Activated naive CD8-positive, alpha-beta T cell treated with anti-CD3 and anti-CD28 coated beads for 36 hours (primary cell): ENCODE measurements at places on chromosomes 1 and 21. TPM values are rescaled to one million over a fixed set of nuclear protein-coding genes. Genes with fewer than 3 reads are reported as not detected.

GRCh38 chr21:29555601-29556000, 256.9 kb downstream of the BACH1 start:
- no peak for DNase-seq

DNA sequence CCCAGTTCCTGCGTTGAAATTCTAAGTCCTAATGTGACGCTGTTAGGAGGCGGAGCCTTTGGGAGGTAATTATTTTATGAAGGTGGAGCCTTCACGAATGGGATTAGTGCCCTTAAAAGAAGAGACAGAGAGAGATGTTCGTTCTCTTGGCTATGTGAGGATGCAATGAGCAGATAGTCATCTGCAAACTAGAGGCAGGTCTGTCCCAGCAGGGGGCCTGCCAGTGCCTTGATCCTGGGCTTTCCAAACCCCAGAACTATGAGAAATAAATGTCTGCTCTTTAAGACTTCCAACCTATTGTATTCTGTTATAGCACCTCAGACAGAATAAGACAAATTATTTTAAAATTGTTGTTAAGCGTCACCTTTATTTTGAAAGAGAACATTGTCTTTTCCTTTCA, 123.1 kb upstream of the KCNJ6 start:
- DNase-seq: no peak

- no peak for DNase-seq
Measured at GRCh38 chr1:44108241-44108640, 10.4 kb upstream of the KLF17 start.

ERVH48-1 gene
- total RNA-seq: 0.32 TPM

DNA sequence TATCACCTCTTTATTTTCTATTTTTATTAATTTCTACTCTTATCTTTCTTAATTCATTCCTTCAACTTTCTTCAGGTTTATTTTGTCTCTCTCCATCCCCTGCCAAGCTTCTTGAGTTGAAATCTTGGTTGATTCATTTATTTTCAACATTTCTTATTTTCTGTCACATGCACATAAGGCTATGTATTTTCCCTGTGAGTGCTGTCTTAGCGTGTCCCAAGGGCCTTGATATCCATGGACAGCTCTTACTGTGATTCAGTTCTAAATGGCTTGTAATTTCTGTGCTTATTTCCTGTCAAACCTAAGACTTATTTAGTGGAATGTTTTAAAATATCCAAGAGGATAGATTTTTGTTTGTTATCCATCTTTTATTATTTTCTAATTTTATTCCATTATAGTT, 36.8 kb upstream of the SCAF4 start:
- no peak for DNase-seq

ADORA1 gene
- total RNA-seq: not detected

- no peak for DNase-seq
Measured at GRCh38 chr1:13583595-13583965, at the start of gene PDPN. TSS of gene PDPN (plus strand) at chr1:13583832. CDS start at chr1:13584034, 202 bp downstream.

- DNase-seq: no peak
Measured at GRCh38 chr1:187275346-187275745, 446.6 kb downstream of the PLA2G4A start.

TRIM45 gene
- 0.60 TPM for total RNA-seq

CLDN19 gene
- not detected for total RNA-seq

GRCh38 chr1:221827307-221827642, 85.4 kb upstream of the DUSP10 start:
- no peak for DNase-seq

DNA sequence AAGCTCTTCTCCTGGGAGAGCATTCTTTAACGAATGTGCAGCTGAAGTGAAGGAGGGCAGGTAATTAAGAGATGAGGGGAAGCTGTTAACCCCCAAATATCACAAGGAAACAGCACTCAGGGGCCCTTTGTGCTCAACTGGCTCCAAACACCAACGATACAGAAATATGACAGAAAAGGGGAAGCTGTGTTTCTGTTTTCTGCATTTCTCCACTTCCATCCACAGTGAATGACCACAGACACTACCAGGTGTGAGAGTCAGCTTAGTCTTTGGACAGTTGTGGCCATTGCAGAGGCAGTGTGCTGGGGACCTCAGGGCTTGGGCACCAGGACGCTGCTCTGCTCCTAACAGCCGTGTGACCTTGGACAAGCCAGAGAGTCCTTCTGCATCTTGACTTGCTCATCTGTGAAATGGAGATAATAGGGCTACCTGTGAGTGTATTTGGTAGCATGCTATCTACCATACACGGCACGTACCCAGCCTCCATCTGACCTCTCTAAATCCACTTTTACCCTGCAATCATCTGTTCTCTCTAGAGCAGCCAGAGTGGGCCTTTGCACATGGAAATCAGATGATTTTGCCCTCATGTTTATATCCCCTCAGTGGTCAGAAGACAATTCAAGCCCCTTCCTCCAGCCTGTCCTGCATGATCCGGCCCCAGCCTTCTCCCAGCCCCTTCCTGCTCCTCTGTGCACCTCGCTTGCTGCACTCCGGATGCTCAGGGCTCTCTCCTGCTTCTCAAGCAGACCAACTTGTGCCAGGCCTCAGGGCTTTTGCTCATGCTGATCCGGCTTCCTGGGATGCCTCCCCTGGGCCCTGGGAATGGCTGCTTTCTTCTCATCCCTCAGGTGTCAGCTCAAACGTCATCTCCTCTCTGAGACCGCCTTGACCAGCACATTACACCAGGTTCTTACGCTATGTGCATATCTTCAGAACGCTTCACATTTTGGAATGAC, 4.7 kb upstream of the TINAGL1 start:
- DNase-seq: no peak

SPATA1 gene
- 1.0 TPM for total RNA-seq

C8B gene
- not detected for total RNA-seq

DNA sequence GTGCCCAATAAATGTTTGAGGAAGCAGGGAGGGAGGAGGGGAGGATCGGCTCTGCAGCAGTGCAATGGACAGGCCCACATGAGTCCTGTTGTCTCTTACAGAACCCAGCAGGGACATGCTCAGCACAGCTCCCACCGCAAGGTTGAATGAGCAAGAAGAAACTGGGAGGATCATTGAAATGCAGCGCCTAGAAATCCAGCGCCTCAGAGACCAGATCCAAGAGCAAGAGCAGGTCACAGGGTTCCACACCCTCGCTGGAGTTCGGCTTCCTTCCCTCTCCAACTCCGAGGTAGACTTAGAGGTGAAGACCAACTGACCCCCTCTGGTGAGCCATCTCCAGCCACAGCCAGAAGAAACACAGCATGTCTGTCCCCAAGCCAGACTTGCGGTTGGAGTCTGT, 15.9 kb upstream of the TMEM125 start:
- no peak for DNase-seq

- DNase-seq: no peak
Measured at GRCh38 chr1:3914331-3914851, 14.3 kb upstream of the C1orf174 start.

DNA sequence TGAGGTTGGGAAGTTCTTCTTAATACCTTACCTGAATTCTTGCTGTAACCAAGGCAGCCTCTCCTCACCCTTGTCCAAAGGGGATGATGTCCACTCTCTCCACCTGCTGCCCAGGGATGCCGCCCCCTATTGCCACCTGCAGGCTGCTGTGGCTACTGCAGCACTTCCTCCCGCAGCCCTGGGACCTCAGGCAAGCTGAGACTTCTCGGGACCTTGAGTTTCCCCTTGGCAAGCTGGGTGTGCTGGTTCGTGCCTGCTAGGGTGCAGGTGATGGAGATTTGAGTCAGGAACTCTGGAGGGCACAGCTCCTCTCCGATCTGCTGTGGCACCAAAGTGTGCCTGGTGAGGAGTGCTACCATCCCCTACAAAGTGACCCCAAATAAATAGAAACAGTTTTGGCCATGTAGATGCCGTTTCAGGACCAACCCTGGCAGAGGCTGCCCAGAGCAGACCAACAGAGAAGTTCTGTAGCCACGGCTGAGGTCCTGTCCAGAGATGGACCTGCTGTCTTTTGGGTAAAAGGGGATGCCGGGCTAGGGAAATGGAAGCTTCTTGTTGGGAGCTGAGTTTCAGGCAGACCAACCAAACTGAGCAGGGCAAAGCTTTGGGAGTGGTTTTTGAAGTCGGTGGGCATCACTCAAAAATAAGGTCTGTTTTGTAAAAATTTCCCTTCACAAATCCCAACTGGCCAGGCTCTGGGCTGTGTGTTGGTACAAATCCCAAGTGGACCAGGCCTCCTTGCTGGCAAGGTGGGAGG, 31.7 kb downstream of the RUNX3 start:
- peak; percentile 64 for DNase-seq

GPR89A gene
- total RNA-seq: 29.0 TPM

PADI1 gene
- not detected for total RNA-seq

DNA sequence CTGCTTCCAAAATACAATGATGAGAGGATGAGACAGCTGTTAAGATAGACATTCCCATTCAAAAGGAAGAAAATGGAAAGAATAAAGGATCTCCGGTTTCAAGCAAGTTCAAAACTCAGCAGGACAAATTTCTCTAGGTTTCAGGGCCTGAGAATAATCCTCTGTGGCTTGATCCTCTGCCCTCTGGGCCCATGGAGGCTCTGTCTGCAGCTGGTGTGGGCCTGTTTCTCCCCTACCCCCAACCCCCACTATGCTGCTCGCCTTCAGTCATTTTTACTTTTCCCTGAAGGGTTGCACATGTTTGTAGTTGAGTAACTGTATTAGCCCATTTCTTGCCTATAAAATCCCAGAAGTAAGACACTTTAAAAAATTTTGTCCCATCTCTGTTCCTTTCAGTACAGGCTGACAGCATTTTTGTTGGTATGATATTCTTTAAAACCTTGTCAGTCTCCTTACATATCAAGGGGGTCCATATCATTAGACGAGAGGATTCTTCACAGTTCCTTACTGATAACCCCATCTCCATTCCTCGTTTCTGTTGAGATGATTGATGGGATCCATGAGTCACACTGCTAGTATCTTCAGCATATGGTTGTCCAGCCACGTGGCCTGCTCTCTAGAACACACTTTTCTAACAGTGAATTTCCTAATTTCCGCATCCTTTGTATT, 10.5 kb downstream of the ZMYM4 start:
- DNase-seq: no peak

- no peak for DNase-seq
Measured at GRCh38 chr1:78561856-78562255, 58.4 kb upstream of the IFI44L start.

TDRD10 gene
- total RNA-seq: not detected

DNA sequence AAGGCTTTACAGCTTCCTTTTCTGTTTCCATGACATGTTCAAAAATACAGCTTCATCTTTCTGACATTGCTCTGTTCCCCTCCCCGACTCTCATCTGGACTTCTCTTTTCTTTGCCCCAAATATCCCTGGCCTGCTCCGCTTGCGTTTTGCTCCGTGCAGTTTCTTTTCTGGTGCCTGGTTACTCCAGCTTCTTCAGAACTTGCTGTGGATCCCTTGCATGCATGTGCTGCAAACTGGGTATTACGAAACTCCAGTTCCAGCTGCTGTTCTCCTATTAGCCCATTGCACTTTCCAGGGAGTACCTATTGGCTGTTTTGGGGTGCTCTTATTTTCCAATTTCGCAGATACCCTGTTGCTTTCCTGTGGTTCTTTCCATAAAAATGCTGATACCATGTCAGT, 9.9 kb upstream of the NDC1 start:
- DNase-seq: no peak

DNA sequence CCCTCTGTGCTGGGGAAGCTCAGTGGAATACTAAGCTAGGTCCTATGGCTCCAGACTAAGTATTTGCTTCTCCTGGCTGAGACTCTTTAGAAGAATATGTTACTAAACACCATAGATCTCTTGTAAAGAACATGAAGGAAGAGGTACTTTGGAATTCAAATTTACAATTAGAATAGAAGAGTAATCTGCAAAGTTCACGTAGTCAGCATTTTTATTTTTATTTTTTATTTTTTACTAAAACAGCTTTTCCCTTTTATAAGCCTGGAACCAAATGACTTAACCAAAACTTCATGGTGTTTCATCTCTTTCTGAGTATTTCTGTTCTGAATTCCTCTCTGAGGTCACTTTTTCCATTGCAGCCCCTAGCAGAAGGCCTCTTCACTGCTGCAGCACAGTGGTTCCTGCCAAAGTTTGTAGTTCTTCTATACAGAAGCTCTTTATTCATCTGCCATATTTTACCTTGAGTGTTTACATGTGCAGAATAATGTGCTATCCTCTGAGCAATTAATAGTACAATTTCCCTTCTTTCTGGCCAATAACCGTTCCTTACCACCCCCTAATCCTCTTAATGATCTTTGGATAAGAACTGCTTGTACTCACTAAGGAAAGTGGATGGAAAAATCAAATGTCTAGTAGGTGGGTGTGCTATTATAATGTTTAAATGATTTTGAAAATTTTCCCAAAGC, 27.2 kb downstream of the TSEN15 start:
- DNase-seq: peak; percentile 11

GRCh38 chr1:214602764-214603657, at the start of gene CENPF:
TSS of gene CENPF (plus strand) at chr1:214603195. CDS start at chr1:214613755, 10,560 bp downstream.
- DNase-seq: peak; percentile 89

GRCh38 chr1:101820071-101820470, 176.7 kb downstream of the OLFM3 start:
- no peak for DNase-seq
